EL (cell line): ENCODE measurements at places on chromosomes 6 and 20.
A peak's percentile ranks its signal among the peaks of the same experiment; 100 is the strongest.

DNA sequence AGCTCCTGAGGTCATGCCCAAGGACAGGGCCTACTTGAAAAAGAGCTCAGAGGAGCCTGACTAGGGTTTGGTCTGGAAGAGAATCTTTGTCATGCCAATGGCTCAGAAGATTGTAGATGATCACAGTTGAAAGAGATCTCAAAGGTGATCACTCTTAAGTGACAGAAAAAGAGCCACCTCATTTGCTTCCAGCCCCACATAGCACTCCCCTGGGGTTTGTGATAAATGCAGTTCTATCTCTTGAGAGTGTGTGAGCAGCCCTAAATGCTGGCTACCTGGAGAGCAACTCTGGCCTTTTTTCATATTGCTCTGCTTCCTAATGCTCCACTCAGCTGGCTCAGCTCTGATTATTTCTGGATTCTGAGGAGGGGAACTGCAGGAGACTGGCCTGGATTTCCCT, 39.3 kb downstream of the KLHL32 start:
- DNase-seq, result no peak

- peak; percentile 36 for DNase-seq
These were observed 112.6 kb downstream of the PLCB1 start for GRCh38 chr20:8244637-8245036.

GRCh38 chr20:2203436-2203835, 92.4 kb upstream of the TGM3 start:
- DNase-seq, result no peak

DNA sequence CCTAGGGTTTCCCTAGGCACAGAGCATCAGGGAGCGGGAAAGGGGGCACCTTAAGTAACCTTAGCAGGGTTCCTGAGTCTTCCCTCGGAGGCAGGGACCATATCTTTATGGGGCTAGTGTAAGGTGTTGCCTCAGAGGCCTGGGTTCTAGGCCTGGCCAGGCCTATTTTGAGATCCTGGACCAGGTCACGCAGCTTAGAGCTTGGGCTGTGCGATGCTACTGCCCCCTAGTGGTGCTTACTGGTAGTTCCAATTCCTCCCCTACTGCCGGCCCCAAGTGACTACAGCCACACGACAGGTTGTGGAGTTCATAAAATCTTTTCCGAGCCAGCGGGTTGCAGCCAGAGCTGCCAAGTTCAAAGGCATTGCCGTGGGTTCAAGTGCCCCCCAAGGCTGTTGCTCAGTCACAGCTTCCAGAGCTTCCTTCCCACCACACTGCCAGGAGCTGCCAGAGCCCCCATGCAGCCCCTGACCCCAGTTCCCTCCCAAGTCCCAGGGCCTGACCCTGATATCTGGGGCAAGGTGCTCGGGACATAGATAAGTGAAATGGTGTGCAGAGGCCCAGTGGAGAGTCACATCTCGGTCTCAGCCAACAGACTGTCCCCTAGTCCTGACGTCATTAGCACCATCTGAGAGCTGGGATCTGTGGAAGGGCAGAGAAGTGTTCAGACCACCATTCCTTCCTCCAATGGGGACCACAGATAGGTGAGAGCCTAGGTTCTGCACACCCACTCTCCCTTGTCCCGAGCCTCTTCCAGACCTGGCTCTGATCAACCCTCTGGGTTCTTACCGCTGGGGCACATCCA, 3.3 kb downstream of the LRRC73 start:
- peak; percentile 80 for DNase-seq

GRCh38 chr6:30093951-30094661, 18.5 kb upstream of the RNF39 start:
- no peak for DNase-seq

DNA sequence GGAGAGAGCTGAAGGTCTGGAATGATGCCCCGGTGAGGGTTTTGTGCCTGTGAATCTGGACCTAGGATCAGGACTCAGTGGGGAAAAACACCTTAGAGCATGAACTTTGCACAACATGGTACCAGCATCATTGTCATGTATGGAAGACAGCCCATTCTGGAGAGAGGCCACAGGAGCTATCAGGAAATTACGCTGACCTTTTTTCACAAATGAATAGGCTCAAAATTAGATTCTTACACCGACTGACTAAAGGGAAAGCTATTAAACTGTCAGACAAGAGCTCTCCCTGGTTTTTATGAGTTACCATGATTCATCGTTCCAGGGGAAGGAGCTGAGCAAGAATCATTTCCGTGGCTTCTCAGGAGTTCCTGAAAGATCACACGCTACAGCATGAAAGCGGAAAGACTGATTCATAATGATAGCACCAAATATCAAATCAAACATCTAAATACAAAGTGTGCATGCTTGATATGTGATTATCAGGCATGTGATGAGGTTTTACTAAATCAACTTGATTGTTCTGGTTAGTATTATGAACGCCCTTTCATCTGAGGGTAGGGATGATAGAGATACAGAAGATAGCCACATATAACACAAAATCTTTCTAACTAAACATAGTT, 224.9 kb upstream of the SMLR1 start:
- peak; percentile 98 for DNase-seq

DNA sequence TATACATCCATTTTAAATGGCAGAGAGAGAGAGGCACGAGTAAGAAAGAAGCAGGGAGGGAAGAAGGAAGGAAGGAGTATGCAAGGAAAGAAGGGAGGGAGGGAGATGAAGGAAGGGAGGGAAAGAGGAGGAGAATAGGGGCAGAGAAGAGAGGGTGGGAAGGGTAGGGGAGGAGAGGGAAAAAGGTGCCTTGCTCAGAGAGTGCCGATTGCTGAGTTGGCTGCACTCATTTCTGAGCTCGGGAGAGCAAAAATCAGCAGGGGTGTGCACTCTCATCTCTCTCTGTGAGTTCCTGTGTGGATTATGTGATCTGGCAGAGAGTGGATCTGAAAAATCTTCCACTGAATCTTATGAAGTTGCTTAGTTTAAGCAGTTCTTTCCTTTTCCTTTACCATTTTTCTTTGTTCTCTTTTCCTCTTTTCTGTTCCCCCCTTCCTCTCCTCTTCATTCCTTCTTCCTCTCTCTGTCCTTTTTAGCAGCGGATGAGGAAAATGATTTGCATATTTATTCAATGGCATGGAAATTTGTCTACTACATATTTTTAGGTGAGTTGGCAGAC, 108.7 kb downstream of the PERP start:
- DNase-seq, result no peak

- DNase-seq, result no peak
These were observed 7.0 kb upstream of the NKAIN4 start for GRCh38 chr20:63261060-63261794.

DNA sequence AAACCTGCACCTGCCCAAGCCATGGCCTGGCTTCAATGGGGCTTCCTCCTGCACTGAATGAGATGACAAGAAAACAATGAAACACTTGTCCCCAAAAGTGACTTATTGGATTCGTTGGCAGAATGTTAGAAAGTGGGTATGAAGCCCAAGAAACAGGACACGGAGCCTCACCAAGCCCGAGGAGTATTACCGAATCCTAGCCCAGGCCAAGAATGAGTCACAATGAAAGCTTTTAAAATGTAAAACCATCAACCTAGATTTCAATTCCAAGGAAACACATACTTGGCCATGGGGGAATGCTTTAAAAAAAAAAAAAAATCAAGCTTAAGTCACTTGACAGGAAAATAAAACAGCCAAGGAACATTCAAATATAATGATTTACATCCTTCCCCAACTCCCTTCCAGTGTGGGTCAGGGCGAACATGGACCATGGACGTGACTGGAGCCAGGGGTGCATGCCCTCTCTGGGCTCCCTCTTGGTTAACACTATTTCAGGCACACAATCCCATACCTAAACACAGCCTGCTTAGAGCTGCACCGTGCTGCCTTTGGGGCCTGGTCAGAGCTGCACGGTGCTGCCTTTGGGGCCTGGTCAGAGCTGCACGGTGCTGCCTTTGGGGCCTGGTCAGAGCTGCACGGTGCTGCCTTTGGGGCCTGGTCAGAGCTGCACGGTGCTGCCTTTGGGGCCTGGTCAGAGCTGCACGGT, 3.1 kb upstream of the STX16 start:
- DNase-seq, result peak; percentile 71

DNA sequence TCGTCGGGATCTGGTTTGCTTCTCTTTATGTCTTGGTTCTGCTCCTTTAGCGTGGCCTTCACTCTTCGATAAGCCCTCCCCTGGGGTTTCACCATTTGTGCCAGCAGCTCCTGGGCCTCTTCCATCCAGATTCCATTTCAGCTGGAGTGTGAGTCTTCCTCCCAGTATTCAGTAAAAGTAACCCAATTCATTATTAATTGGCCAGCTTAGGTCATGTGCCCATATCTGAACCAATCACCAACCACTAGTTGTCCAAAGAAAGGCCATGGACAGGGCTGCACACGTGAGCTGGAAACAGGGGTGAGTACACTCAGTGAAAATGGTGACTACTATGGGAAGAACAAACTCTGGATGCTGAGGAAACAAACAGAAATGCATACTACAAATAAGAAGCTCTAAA, 2.8 kb upstream of the DOK5 start:
- DNase-seq, result no peak

DNA sequence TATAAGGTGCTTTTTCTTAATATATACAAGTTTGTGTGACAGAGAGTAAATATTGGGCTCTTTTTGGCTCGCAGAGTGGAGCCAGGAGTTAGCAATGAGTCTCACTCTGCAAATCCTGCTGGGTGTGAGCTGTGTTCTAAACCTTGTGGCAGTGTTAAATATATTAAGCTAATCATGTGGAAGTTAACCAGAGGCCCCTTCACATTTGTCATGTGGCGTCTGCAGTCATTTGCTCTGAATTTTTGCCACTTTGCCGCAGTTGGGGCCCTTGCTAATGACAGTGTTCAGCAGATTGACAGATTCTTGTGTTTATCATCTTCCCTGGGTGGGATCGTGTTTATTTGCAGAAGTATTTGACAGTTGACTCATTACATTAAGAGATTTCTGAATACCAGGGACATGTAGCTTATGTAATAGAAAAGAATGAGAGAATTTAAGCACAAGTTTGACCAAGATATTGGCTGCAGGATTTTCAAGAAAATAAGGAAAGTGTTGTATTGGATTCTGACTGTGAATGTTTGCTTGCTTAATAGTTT, 37.9 kb downstream of the SPATA2 start:
- no peak for DNase-seq

DNA sequence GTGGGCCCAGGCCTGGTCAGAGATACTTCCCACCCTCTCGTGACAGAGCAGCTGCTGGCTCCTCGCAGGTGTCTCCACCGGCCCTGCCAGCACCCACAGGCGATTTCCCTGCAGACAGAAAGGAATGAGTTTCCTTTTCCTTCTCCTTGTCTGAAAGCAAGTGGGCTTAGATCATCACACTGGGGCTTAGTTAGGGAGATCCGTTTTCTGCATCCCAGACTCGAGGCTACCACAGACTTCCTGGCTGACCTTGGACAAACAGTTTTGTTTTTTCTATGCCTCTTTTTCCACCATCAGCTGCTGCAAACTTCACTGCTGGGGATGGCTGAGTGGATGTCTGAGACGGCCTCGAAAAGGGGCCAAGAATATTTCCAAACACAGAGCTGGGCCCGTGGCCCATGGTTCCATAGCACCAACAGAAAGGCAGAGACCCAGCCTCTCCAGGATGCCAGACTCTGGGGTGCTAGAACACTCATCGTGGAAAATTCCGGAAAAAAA, 86.5 kb downstream of the BANF2 start:
- peak; percentile 16 for DNase-seq

- DNase-seq, result peak; percentile 6
These were observed 7.4 kb upstream of the SLC22A2 start for GRCh38 chr6:160265869-160266476.

DNA sequence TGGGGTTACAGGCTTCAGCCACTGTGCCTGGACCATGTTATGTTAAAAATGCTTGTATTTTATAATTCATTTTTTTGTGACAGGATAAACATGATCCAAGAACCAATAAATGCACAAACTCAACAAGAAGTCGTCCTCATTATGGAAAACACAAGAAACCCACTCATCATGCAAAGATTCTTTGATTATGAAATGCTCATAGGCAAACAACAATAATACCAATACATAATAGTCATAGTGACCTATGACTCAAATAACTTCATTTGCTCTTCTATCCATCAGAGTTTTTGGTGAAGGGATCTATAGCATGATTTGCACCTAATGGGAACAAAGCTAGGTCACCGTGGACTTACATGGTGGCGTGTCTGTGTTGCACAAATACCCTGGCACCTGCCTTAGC, 217.1 kb upstream of the THEMIS start:
- DNase-seq, result peak; percentile 7

GRCh38 chr6:35622283-35622682, 66.4 kb downstream of the FKBP5 start:
- no peak for DNase-seq

GRCh38 chr6:170172825-170173256, 118.0 kb downstream of the DLL1 start:
- DNase-seq, result no peak

- no peak for DNase-seq
These were observed 84.3 kb downstream of the CARMIL1 start for GRCh38 chr6:25363427-25363826.

DNA sequence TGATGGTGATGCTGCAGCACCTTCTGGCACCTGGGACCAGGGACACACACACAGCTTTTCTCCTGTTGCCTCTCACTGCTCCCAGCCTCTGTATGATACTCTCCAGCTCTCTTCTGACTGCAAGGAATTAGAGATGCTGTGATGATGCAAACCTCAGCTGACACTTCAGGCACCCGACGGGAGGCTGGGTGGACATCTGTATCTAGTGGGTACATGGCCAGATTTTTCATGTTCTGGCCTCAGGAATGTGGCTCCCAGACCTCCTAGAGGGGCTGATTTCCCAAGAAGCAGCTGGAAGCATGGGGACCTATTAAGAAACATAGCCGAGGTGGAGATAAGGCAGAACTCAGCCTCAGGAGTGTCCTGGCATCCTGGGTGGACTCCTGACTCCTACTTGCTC, 6.8 kb upstream of the EPB41L1 start:
- DNase-seq, result peak; percentile 60

DNA sequence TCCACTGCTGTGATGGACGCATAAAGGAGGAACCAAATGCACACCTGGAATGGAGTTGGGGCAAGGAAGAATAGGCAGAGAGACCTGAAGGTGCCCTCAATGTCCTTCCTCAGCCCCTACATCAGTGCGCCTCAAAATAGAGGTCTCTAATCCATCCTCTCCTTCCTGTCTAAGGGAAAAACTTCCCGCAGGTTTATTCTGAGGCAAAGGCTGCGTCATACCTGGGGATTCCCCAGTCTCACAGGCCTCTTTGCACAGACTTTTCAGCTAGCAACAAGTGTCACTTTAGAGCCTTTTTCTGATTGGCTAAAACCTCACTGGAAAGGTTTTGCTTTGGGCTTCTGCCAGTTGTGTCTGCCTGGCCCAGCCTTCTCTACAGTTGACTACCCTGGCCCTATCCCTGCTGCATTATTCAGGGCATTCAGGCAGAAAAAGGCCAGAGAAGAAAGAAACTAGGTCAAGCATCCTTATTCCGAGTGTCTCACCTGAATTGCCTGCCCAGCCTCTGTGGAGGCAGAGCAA, 1.8 kb upstream of the HLA-DQB1 start:
- no peak for DNase-seq
